ENCODE measurements at places on chromosomes 12 and 14.
A peak's percentile ranks its signal among the peaks of the same experiment; 100 is the strongest.

DNA sequence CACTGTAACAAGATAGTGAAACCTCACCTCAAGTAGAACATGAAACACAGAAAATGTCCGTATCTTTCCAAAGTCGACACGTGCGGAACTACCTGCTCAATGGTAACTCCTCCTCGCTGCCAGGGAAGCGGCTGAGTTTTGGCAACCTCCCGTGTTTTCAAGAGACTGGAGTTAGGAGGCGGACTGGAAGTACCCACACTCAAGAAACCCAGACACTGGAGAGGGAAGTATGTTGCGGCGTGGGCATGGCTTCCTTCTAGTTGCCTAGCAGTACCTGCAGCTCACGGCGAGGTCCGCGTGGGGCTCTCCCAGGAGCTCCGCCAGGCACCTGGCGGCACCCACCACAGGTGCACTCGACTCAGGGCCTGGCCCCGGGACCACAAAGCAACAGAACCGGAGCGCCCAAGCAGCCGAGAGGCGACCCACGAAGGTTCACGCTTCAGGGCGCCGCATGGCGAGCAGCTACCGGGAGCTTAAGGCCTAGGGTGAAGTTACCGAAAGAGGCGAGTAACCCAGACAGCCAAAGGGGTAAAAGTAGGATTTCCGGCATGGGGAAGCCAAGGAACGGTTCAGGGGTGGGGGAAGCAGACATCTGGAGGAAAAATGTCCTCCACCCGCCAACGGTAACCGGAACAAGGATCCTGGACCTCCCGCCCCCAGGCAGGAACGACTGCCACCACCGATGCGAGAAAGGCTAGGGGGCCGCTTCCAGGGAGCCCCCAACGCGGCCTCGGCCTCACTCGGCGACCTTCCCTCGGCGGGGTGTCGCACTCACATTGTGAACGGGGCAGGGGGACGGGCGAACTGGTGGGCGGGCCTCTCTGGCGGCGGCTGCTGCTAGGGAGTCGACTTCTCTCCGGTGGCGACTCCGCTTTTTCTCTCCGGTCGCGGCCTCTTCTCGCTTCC is 608 bp downstream of the PTGES3 start:
- DNase-seq: peak; percentile 33

DNA sequence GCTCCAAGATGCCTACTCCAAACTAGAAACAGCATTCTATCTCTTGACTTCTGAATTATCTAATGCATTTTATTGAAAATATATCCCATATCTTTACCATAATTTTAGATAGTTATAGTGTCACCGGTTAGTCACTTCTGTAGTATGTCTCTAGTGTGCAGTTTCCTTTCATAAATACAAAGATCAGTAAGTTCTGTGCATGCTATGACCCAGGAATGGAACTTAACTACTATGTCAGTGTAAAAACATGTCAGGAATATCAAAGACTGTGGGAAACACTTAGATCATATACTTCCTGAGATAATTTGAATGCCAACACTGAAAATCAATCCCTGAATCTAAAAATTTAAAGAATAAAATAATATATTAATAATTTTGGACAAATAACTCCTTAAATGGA is 237.6 kb downstream of the ATXN7L3B start:
- no peak for DNase-seq

DNA sequence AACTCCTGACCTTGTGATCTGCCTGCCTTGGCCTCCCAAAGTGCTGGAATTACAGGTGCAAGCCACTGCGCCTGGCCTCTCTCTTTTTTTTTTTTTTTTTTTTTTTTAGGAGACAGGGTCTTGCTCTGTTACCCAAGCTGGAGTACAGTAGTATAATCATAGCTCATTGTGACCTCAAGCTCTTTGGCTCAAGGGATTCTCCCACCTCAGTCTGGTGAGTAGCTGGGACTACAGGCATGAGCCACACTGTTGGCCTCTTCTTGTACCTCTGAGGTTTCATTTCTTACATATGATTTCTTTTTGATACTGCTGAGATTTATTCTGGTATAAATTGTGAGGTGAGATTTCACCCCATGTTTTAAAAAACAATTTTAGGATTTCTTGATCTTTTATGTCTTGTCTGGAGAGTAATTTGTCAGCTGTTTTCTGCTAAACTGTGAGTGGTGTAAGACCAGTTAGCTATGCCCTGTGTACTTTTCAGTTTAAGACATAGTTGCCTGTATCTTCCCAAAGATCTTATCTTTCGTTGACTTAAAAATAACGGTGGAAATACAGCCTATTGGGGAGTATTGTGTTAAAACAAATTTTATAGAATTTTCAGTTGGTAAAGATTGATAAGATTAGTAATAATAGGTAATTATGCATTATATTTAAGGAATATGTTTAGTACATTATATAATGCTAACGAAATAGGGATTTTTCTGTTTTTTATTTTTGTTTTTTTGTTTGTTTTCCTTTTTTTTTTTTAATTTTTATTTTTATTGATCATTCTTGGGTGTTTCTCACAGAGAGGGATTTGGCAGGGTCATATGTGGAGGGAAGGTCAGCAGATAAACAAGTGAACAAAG is 31.7 kb downstream of the WDR20 start:
- no peak for DNase-seq

GRCh38 chr14:103509864-103510723 is 12.5 kb downstream of the CKB start:
- no peak for DNase-seq

GRCh38 chr12:78290606-78291345 is 460.1 kb downstream of the NAV3 start:
- peak; percentile 96 for DNase-seq

DNA sequence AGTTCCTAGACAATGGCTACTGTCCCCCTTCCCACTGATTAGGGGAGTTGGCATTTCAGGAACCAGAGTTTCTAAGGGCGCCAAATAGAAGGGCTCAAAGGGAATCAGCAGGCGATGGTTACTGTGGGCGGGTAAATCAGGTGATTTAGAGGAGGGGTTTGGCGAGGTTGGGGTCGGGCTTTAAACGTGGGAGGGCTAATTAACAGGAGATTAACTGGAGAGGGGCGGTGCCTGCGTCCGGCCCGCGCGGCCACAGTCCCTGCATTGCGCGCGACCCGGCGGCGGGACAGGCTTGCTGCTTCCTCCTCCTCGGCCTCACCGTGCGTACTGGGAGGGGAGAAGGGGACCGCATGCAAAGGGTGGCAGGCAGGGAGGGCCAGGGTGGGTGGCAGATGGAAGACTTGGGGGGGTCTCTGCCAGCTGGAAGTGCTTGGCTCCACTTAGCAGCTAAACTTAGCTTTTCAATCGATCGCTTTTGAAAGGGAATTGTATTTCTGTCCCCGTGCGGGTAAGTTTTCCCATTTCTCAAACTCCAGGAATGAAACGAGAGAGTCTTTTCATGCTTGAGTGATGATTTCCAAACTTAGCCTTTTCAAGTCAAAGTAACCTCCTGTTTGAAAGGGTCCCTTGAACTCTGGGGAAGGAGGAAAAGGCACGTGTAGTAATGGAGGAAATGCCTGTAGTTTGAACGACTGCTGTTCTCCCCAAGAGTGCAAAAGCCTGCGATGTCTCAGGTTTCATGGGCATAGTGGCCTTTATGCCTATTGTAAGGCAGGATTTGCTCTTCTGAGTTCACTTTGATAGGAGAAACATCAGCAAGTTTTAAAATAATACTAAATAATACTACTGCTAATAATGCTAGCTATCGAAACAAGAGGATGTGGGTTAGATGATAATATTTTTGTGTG is at the start of gene MGST1:
MGST1 (plus strand) TSS at position 255 of the 908 bp plus-strand sequence. CDS start 6,608 bp downstream, outside the sequence.
- DNase-seq: peak; percentile 55

- no peak for DNase-seq
These were observed 270.6 kb downstream of the NAV3 start for GRCh38 chr12:78101113-78101876.

GRCh38 chr12:100877776-100878175 is 83.2 kb downstream of the ANO4 start:
- DNase-seq: no peak
